ENCODE measurements at places on chromosomes 3 and 15.

GRCh38 chr3:13172644-13173013 is 99.4 kb upstream of the IQSEC1 start:
- no peak for DNase-seq

GRCh38 chr3:135172191-135172869 is 377.3 kb downstream of the EPHB1 start:
- no peak for DNase-seq

- peak; percentile 17 for DNase-seq
These were observed 113.5 kb downstream of the IGF2BP2 start for GRCh38 chr3:185711255-185711870.

- DNase-seq = no peak
These were observed 239.9 kb upstream of the ATP10A start for GRCh38 chr15:26103002-26103404.

DNA sequence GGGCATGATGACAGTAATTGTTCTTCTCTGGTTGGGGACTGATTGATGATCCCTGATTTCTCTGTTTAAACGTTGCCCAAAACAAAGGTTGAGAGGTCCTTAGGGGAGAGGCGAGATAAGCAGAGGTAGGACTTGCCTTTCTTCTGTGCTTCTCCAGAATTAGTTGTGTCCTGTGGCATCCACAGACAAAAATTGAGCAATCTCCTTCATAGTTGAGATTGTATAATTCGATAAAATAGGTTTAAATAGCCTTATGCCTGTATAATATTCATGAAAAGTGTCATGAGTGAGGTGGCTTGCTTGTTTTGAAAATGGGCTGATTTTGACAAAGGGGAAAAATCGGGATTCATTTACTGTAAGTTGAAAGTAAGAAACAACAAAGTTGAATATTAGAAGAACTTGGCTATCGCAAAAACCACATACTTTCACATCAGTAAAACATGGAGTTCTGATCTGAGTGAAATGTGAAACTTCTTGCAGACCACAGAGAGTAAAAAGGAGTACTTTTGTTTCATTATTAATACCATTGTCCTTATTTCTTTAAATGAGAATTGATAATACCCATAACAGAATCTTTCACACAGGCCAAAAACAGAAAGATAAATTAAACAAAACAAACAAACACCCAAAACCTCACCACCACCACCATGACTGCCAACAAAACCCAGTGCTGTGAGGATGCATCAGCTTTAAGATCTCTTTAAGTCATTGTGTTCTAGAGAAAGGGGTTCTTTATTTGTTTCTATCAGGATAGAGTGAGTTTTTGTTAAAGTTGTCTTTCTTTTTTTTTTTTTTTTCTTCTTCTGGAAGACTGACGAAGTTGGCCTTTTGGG is 155.7 kb downstream of the LPP start:
- DNase-seq = no peak

Measured in Kasumi-1 (cell line).